ENCODE measurements at places on chromosomes 2 and 18.

DNA sequence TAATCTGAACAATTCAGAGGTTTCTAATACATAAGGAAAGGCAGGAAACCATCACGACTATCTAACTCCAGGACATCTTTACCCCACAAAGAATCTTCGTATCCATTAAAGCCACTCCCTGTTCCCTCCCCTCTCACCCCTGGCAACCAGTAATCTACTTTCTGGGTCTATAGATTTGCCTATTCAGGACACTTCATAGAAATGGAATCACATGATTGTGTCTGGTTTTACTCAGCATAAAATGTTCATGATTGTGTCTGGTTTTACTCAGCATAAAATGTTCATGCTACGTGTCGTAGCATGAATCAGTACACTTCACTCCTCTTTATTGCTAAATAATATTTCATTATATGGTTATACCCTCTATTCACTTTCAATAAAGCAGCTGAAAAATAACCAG, 11.6 kb downstream of the FECH start:
- no peak for DNase-seq

DNA sequence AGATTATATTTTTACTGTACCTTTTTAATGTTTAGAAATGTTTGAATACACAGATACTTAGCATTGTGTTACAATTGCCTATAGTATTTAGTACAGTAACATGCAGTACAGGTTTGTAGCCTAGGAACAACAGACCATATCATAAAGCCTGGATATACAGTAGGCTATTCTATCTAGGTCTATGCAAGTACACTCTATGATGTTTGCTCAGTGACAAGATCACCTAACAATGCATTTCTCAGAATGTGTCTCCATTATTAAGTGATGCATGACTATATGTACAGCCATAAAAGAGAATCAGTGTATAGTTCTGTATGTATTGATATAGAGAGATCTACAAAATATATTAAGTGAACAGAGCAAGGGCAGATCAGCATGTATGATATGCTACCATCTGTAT, 616.4 kb downstream of the XIRP2 start:
- no peak for DNase-seq

- DNase-seq = no peak
Observed at GRCh38 chr2:101556033-101556459, 81.1 kb upstream of the RFX8 start.

DNA sequence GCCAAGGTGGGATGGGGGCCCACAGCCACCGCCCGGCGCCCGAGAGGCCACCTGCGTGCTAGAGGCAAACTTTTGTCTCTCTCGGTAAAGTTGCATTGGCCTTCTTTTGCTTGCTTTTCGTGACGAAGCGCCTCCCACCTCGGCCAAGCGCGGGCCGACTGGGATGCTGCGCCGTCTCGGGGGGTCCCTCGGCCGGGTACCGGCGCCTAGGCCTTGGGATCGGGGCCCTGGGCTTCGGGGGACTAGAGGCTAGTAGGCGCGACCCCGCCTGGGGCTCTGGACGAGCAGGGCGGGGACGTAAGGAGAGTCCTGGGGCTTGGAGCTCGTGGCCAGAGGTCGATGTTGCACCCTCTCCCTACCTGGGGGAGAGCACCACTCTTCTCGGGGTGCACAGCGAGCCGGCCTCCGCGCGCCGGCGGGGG, 545 bp downstream of the GLI2 start:
- DNase-seq = no peak

GRCh38 chr2:49845671-49846070, 691.4 kb upstream of the FSHR start:
- no peak for DNase-seq
